T47D (cell line): ENCODE measurements at places on chromosomes 11 and 22.

- DNase-seq, result no peak
Observed at GRCh38 chr11:74866557-74866956, 82.3 kb downstream of the XRRA1 start.

DNA sequence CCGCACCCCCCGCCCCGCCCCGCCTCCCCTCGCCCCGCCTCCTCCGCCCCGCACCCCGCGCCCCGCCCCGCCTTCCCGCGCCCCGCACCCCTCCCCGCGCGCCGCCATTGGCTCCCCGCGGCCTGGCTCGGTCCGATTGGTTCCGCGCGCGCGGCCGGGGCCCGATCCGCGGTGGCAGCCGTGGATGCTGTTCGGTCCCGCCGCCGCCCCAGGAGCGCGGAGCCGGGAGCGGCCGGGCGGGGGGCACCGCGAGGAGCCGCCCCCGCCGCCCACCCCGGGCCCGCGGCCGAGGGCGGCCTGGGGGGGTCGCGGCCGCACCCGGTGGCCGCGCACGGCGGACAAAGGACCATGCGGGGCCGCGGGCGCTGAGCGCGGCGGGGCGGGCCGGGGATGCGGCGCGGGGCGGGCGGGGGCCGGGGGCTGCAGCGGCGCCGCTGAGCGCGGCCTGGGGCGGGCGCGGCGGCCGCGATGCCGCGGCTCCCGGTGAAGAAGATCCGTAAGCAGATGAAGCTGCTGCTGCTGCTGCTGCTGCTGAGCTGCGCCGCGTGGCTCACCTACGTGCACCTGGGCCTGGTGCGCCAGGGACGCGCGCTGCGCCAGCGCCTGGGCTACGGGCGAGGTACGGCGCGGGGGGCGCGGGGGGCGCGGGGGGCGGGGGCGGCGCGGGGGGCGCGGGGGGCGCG, at the start of gene B4GALNT4:
B4GALNT4 (plus strand) TSS at position 164 of the 683 bp plus-strand sequence; CDS start at position 469, 305 bp downstream.
- DNase-seq, result peak; percentile 93

DNA sequence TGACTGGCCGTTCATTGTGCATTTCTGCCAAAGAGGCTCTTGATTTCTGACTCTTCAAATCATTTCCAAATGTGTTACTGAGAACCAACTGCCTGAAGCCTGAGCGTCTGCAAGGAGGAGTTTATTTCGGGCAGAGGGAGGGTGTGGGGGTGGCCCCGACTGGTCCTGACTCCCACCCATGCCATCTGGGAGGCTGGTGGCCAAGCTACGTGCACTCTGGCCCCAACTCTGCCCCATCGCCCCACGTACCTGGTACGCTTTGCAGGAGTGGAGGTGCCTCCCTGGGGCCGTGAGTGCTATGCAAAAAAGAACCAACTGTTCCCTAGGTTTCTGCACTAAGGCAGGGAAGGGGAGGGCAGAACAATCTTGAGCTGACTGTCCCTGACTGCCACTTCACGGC, 846.8 kb downstream of the BRD1 start:
- DNase-seq, result no peak

- no peak for DNase-seq
Observed at GRCh38 chr11:79304599-79305212, 136.1 kb downstream of the TENM4 start.

GRCh38 chr11:27642954-27643353, 57.3 kb downstream of the BDNF start:
- peak; percentile 42 for DNase-seq
